ENCODE measurements at places on chromosomes 16 and 17. TPM values are rescaled to one million over a fixed set of nuclear protein-coding genes. Genes with fewer than 3 reads are reported as not detected.

The HYDIN gene
- total RNA-seq: not detected

The TBX2 gene
- total RNA-seq: not detected

The MAP1LC3B gene
- total RNA-seq: 43.8 TPM

The AANAT gene
- total RNA-seq: not detected

The ATP2A3 gene
- 353 TPM for total RNA-seq

The EPX gene
- not detected for total RNA-seq

The NR1D1 gene
- total RNA-seq: 8.7 TPM

GRCh38 chr16:21083729-21084268, 66.8 kb downstream of the DNAH3 start:
- DNase-seq: peak; percentile 51

DNA sequence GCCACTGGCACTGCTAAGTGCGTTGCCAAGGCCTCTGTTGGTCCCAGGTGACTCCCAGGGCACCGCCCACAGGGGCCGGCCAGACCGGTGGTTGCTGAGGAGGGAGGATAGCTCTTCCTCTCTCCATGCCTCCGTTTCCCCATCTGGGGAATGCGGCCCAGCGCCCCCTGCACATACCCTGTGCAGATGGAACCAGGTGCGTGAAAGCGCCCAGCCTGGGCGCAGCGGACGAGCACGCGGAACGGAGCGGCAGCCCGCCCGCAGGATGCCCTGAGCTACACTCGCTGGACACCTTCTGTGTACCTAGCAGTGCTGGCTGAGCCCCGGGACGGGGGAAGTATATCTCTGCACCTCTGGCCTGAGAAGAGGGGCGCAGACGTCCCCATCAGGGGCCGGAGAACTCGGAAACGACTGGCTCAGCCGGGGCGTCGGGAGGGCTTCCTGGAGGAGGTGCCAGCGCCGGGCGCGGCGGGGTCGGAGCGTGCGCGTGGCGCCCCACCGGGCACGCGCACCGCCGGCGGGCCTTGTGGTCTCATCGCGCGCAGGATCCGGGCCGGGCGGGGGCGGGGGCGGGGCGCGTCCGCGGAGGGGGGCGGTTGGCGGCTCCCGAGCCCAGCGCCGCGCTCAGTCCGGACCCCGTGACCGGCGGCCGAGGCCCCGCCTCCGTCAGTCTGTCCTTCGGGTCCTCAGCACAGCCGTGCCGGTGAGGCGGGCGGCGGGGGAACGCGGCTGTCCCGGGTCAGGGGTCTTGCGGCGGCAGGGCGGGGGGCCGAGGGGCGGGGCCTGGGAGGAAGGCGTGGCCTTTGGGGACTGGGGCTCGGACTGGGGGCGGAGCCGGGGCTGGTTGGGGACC, at the start of the genes CCDC78 and HAGHL:
Gene CCDC78 (minus strand): TSS at position 6 of the 853 bp plus-strand sequence. CDS start 76 bp downstream, outside the sequence.
Gene HAGHL (plus strand): TSS at position 669 of the 853 bp plus-strand sequence. CDS start 404 bp downstream, outside the sequence.
- peak; percentile 78 for DNase-seq

DNA sequence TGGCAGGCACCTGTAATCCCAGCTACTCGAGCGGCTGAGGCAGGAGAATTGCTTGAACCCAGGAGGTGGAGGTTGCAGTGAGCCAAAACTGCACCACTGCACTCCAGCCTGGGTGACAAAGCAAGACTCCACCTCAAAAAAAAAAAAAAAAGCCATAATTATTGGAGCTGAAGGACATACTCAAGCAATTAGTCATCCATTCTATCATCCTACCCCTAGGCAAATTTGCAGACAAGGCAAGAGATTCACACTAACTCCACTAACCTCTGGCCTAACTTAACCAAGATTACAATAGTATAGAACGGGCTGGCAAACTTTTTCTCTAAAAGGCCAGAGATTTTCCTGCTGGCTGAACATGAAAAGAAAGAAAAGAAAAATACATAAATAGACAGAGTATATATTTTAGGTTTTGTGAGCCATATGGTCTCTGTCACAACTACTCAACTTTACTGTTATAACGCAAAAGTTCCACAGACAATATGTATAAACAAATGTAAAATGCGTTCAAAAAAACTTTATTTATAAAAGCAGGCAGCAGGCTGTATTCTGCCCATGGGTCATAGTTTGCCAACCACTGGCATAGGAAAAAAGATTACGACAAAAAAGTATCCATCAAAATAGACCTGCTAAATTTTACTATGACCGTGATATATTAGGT, 29.7 kb downstream of the BRIP1 start:
- DNase-seq: no peak

DNA sequence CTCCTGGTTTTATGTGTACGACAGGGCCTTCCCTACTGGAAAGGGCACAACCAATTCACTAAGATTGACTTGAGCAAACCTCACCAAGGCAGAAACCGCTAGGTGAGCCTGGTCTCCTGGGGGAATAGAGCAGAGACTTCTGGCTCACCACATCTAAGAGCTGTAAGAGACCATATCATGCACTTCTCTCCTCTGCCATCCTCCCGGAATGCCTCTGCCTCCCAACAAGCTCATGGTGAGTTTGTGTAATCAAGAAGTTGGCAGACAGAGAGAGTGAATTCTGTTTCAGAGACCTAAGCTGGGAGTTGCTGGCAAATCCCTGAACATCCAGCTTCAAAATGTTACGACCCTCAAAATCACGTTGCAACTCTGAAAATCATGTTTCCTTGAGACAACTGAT, 154.8 kb downstream of the SLC39A11 start:
- DNase-seq: no peak

DNA sequence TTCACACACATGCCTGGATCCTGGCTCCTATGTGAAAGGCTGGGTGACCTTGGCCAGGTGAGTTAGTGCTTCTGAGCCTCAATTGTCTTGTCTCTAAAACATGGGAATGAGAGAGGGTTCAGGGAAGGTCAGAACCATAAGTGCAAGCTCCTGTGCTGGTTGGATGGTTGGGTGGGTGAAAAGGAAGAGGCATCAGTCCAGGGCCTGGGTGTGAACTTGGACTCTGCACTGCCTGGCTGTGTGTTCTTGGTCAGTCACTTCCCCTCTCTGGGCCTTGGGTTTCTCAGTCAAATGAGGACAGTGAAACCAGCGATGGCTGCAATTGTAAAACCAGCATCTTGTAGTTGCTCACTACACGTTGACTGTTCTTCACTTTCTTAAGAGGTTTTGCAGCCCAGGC, 643 bp upstream of the KCNG4 start:
- DNase-seq: no peak

GRCh38 chr17:44221084-44221861, 1.8 kb upstream of the UBTF start:
- DNase-seq: peak; percentile 87

DNA sequence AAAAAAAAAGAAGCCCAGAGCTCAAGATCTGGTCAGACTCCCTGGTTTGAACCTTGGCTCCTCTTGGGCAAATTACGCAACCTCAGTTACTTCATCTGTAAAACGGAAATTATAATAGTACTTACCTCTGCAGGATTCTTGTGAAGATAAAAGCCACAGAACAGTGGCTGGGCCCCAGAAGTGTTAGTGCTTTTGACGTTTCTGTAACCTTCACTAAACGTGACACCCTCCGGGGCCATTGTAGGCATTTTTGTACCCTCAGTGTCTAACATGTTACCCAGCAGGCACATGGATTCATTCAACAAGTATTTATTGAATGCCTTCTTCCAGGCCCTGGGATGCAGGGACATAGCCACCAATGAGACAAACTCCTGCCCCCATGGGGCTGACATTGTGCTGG, 58.0 kb downstream of the PITPNC1 start:
- DNase-seq: no peak

- DNase-seq: no peak
Measured at GRCh38 chr17:76682296-76682695, 28.5 kb downstream of the MXRA7 start.

DNA sequence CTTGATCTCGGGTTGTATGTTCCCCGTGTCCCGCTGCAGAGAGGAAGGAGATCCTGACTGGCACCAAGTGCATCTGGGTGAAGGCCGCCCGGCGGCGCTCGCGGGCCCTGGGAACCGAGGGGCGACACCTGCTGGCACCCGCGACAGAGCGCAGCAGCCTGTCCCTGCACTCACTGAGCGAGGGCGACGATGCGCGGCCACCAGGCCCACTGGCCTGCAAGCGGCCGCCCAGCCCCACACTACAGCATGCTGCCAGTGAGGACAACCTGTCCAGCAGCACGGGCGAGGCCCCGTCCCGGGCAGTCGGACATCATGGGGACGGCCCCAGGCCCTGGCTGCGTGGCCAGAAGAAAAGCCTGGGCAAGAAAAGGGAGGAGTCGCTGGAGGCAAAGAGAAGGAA, 7.5 kb downstream of the BTBD17 start:
- DNase-seq: peak; percentile 58

GRCh38 chr17:62971853-62972252, 5.8 kb downstream of the TANC2 start:
- no peak for DNase-seq

DNA sequence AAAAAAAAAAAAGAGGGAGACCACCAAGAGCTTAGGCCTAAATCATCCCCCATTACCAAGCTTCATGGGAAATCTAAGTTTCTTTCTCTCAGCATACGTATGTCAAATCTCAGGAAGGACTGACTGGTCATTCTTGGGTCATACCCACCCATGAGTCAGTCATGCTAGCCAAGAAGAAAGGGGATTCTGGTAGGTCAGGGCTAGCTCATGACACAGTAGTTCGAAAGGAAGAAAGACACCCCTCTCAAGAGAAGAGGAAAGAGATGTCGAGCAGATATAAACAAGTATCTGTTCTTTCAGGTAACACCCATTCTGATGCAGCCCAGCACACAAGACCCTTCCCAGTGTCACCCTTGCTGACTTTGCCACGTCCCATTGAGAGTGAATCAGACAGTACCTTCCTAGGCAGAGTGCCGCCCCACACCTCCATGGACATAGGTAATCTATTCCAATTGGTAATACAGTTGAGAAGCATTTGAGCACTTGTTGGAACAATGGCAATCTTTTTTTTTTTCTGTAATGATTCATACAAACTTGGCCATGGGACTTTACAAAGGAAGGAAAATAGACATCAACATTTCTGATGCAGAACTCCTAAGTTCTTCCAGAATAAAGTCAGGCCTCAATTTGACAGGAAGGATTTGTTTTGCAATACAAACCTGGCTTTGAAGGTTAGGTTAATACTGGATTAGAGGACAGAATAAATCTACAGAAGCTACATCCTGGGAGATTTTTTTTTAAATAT, 38.2 kb downstream of the COPRS start:
- no peak for DNase-seq

- peak; percentile 54 for DNase-seq
Measured at GRCh38 chr16:74700438-74701225, at the start of gene MLKL. TSS of gene MLKL (minus strand) at chr16:74700862. CDS start at chr16:74695757, 5,105 bp downstream.

DNA sequence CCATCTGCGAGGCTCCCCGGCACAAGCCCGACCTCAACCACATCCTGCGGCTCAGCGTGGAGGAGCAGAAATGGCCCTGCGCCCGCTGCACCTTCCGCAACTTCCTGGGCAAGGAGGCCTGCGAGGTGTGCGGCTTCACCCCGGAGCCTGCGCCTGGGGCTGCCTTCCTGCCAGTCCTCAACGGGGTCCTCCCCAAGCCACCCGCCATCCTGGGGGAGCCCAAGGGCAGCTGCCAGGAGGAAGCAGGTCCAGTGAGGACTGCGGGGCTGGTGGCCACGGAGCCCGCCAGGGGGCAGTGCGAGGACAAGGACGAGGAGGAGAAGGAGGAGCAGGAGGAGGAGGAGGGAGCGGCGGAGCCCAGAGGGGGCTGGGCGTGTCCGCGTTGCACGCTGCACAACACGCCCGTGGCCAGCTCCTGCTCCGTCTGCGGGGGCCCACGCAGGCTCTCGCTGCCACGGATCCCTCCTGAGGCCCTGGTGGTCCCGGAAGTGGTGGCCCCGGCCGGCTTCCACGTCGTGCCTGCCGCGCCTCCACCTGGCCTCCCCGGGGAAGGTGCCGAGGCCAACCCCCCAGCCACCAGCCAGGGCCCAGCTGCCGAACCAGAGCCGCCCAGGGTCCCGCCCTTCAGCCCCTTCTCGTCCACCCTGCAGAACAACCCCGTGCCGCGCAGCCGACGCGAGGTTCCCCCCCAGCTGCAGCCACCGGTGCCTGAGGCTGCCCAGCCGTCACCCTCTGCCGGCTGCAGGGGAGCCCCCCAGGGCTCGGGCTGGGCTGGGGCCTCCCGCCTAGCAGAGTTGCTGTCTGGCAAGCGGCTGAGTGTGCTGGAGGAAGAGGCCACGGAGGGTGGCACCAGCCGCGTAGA, 13.1 kb upstream of the PRR35 start:
- DNase-seq: no peak

- no peak for DNase-seq
Measured at GRCh38 chr17:27494192-27495091, 38.2 kb downstream of the KSR1 start.

- no peak for DNase-seq
Measured at GRCh38 chr17:40914075-40914855, 23.2 kb downstream of the KRT23 start.

DNA sequence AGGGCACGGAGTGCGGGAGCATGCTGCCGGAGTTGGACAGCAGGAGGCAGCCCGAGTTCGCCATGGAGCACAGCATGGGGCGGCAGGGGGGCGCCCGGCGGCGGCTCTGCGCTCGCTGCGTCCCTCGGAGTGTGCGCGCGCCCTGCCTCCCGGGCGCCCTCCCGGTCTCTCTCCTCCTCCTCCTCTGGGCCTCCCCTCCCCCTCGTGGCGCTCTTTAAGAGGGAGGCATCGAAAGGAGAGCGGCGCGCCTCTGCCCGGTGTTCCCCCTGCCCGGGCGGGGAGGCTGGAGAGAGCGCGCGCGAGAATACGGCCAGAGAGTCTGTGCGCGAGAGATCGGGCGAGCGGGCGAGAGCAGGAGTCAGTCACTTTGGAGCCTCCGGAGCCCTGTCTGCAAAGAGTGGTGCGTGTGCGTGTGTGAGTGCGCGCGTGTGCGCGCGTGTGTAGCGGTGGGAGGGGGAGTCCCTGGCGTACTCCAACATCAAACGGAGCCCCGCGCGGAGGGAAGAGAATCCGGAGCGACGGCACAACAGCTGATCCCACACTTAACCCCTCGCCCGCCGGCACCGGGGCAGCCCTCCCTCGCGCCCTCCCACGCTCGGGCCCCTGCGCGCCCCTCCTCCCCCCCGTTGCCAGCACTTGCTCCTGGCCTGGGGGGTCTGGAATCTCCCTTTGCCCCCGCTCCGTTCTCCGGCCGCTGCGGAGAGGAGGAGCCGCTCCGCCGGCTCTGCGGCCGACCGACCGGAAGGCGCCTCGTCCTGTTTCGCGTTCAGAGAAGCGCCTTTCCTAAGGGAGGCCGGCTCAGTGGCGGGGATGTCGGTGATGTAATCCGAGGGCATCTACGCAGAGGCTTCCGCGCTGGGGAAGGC, 108.9 kb downstream of the ENGASE start:
- no peak for DNase-seq

- DNase-seq: peak; percentile 13
Measured at GRCh38 chr17:60091109-60091508, 12.4 kb upstream of the HEATR6 start.

GRCh38 chr17:27463235-27463677, 7.0 kb downstream of the KSR1 start:
- DNase-seq: peak; percentile 9

GRCh38 chr17:81680150-81680549, 3.4 kb downstream of the ARL16 start:
- DNase-seq: no peak

DNA sequence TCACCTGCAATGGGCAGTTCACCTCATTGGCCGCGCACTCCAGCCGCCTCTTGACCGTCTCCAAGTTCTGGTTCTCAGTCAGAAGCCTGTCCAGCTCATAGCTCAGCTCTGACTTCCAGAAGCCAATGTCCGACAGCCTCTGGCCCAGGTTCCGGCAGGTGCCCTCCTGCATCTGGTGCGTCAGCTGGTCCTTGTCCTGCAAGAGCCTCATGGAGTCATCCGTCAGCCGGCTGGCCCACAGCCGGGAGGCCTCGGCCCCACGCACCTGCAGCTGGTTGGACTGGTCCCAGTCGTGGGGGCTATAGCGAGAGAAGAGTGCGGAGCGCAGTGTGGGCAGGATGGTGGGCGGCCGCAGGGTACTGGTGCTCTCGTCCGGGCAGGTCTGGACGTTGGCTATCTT, 424 bp downstream of the TEKT5 start:
- DNase-seq: no peak

Data from OCI-LY7 (cell line).